ENCODE measurements at places on chromosomes 16 and 17. TPM values are rescaled to one million over a fixed set of nuclear protein-coding genes. Genes with fewer than 3 reads are reported as not detected.

The ST6GALNAC2 gene
- total RNA-seq = not detected

The MRPL12 gene
- total RNA-seq = 17.5 TPM

The BICDL2 gene
- 0.18 TPM for total RNA-seq

The TMED6 gene
- total RNA-seq = not detected

The GFAP gene
- not detected for total RNA-seq

The CSH1 gene
- total RNA-seq = not detected

The LYRM9 gene
- total RNA-seq = 3.2 TPM

The OR1F1 gene
- total RNA-seq = not detected

The CHST6 gene
- total RNA-seq = under 0.01 TPM

The ZG16B gene
- 0.54 TPM for total RNA-seq

The CCDC154 gene
- not detected for total RNA-seq

The ACSM2A gene
- total RNA-seq = not detected

All from IMR-90 (cell line).